ENCODE measurements at places on chromosomes 13 and 19.

GRCh38 chr13:53144826-53145225 is 116.2 kb downstream of the OLFM4 start:
- no peak for DNase-seq

- DNase-seq = no peak
Observed at GRCh38 chr19:577439-578392, 5.3 kb downstream of the BSG start.

- no peak for DNase-seq
Observed at GRCh38 chr13:75985132-75985531, 349.0 kb downstream of the LMO7 start.

DNA sequence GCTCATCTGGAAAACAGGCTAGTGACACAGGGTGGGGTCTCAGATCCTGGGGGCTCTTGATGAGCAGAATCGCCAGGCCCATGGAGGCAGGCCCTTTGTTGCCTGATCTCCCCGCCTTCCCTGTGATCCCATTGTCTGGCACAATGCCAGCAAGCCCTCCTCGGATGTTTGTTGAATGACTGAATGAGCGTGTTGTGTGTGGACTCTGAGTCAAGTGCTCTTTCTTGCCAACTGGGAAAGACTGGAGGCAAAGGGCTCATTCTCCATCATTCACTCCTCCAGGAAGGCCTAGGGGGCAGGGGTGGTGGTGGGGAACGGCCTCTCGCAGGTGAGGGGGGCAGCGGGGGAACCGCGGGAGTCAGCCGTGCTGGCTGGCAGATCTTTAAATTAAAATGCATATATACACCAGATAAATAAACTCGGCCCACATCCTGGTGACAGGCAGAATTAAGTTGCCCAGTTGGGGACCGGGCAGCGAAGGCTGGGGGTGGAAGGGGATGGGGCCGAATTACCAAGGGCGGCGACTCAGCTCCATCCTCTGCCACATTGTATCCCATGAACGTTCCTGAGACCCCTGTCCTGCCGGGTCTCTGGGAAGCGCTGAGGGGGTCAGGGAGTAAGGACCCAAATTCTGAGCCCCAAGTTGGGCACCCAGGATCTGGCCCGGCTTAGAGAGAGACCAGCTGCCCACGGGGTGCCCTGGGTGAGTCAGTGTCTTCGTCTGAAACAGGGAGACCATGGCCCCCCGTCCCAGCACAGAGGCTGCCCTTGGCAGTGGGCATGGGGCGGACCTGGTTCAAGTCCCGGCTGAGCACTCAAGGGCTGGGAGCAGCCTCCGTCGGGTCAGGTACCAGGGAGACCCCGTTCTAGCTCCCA is 24.5 kb downstream of the EFNA2 start:
- DNase-seq = no peak

DNA sequence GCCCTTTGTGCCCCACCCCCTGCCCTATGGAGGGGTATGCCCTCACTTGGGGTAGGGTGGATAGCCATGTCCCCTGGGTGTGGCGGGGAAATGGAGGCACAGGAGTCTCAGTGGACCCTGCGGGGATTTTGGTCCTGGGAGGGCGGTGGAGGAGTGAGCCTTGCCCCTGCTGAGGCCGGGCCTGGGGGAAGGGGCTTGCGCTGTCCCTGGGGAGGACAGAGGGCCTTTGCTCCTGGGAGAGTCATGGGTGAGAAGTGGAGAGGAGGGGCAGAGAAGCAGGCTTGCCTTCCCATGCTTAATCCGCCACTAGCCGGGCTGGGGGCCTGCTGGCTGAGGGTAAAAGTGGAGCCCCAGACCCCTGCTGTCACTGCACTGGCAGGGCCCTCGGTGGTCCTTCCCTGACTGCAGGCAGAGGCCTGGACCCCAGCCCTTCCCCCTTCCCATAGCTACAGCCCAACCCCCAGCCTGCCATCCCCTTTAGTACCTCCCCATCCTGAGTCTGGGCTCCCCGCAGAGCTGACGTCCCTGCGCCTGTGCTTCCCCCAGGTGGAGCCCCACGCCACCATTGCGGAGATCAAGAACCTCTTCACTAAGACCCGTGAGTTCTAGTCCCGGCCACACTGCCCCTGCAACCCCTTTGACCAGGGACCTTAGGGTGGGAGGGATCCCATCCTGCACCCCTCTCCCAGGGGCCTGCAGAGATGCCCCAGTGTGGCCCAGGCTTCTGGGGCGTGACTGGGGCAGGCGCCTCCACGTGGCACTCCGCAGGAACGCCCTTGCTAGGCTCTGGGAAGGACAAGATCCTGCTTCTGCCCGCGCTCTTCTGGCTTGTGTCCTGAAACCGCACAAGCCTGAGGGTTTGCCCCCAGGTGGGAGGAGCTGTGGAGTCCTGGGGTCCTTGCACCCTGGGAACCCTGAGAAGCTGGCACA is 8.9 kb downstream of the NDUFB7 start:
- no peak for DNase-seq

DNA sequence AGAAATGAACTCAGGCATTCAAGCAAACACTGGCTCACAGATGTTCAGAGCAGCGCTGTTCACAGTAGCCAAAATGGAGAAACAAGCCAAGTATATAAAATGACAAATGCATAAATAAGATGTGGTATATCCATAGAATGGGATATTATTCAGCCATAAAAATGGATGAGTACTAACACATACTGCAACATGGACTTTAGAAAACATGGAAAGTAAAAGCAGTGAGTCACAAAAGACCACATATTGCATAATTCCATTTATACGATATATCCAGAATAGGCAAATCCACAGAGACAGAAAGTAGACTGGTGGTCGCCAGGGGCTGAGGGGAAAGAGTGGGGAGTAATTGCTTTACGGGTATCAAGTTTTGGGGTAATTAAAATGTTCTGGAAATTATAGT is 6.6 kb downstream of the ZNF837 start:
- no peak for DNase-seq

DNA sequence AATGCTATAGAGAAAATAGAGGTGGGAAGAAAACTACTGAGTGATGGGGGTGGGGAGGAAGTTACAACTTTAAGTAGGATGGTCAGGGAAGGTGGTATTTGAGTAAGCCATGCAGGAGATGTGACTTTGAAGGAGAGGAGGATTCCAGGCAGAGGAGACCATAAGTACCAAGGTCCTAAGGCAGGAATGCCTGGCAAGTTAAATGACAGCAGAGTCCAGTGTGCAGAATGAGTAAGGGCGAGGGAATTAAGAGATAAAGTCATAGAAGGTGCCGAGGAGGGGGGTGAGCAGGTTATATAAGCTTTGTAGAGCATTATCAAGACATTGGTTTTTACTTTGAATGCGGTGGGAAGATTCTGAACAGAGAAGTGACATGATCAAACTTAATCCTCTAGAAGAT is 43.2 kb upstream of the WDFY2 start:
- no peak for DNase-seq

DNA sequence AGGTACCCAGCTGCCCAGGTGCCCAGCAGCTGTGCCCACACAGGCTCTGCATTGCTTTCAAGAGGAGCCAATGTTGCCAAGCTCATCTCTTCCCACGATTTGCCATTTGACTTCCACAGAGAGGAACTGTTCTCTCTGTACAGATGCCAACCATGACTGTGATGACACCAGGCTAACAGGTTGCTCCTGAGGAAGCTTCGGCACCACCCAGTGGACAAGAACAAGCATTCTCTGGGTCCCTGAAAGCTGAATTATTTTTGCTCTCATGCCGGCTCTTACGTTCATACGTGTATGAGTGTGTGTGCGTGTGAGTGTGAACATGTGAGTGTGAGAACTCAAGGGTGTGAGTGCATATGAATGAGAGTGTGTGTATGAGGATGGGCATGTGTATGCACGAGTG is 535.2 kb downstream of the LIG4 start:
- DNase-seq = no peak

- DNase-seq = no peak
Observed at GRCh38 chr19:8163759-8164158, 14.4 kb upstream of the FBN3 start.

GRCh38 chr19:35657904-35658700 is 8.2 kb upstream of the UPK1A start:
- DNase-seq = no peak

DNA sequence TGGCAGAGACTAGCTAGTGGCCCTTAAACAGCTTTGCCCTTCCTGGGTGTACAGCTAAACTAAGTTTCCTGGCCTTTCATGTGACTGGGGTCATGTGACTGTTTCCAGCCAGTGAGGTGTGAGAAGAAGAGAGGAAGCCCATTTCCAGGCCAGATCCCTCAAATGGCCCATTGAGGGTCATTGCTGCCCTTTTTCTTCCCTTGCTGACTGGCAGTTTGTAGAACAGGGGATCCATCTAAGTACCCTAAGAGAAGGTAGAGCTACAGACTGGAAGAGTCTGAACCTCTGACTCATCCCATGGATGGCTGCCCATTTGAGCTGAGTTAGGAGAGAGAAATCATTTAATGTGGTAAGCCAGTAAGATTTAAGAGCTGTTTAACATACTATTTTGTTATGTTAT is 2.8 kb downstream of the SWSAP1 start:
- DNase-seq = peak; percentile 66

DNA sequence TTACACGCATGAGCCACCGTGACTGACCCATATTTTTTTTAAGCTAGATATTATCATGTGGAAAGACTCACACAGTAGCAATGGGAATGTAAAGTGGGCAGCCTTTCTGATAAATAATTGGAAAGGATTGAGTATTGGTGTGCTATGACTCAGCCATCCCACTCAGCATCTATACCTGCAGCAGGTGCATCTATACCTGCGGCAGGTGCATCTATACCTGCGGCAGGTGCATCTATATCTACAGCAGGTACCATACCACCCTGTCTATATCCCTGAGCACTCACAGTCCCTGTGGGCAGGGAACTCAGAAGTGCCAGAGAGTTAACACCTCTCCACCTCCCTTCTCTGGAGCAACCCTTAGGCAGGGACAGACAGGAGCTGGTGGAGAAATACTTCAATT is 5.2 kb upstream of the LRRC8E start:
- no peak for DNase-seq

Data from SJSA1 (cell line).